ENCODE measurements at places on chromosomes 7 and 10.

- DNase-seq, result no peak
Measured at GRCh38 chr10:131450216-131450765, 138.8 kb upstream of the TCERG1L start.

- no peak for DNase-seq
Measured at GRCh38 chr7:67653856-67654454, 657.3 kb downstream of the TYW1 start.

DNA sequence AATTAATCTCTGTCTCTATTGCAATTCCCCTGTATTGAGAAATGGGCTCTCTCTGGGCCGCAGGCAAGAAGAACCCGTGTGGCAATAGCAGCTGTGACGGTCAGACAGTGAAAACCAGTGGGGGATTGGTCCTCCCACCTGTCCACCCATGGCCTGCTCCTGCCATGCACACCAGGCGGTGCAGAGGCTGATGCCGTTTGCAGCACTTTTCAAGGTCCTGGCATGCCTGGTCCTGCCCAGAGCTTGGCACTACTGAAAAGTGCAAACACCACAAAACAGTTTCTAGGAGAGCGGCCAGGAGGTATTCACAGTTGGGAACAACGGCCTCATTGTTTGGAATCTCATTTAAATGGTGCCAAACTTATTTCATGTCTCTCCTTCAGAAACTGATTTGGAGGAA is 41.5 kb downstream of the PSPH start:
- no peak for DNase-seq

GRCh38 chr7:155466142-155466813 is 8.3 kb downstream of the EN2 start:
- no peak for DNase-seq

GRCh38 chr10:64537928-64538327 is 1016.7 kb downstream of the REEP3 start:
- no peak for DNase-seq

DNA sequence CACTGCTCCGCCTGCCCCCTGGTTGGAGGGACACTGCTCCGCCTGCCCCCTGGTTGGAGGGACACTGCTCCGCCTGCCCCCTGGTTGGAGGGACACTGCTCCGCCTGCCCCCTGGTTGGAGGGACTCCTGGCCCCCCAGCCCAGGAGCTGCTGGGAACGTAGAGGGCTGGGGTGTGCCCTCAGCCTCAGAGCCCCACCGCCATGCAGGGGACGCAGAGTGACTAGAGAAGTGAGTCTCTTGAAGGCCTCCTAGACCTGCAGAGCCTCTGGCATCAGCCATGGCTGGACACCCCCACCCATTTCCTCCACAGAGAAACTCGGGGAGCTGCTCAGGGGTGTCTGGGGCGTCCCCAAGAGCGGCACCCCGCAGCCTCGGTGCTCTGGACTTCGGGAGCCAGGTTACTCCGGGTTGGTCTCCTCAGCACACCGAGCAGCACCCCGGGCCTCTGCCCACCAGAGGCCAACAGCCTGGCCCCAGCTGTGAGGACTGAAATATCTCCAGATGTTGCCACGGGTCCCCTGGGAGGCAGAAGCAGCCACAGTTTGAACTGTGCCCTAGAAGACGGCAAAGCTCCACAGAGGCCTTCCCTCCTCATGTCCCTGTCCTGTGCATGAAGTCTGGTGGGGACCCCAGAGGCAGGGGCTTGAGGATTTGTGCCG is 191.9 kb downstream of the ELFN1 start:
- DNase-seq, result no peak

- peak; percentile 13 for DNase-seq
Measured at GRCh38 chr10:43160046-43160920, 22.0 kb downstream of the CSGALNACT2 start.

GRCh38 chr7:13028036-13028824 is 340.8 kb downstream of the ARL4A start:
- no peak for DNase-seq
